ENCODE measurements at places on chromosomes 7 and 10.

GRCh38 chr10:24958721-24959381 lies 6.4 kb upstream of the PRTFDC1 start:
- no peak for DNase-seq

DNA sequence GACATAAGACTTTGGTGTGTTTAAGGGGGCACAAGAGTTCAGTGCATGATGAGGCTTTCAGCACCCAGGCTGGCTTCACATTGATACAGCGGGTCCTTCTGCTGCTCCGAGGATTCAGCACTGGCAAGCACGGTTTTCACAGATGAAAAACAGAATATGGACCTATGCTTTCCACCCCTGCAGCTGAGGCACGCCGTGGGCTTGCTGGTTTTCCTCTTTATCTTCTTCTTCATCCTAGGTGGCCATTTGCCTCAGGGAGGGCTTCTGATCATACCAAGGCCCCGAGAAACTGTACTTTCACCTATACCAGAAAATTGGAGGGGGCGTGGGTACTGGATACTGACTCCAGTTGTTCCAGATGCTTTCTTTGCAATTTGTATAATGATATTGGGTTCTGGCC lies 277.1 kb upstream of the ZNF32 start:
- no peak for DNase-seq

DNA sequence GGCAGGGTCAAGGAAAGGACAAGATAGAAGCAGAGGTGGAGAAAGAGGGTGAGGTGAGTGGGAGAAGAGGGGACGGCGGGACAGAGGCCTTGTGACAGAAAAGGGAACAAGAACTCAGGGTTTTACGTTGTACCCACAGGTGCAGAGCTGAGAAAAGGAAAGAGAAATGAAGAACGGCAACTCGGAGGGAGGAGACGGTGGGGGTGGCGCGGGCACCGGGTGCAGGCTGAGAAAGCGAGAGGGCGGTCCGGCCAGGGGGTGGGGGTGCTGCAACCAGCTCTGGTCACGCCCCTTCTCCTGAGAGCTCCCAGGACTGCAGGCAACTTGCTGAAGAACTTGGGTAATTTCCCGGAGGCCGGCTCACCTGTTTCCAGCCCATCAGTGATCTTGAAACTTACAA lies 65.3 kb downstream of the CARD11 start:
- peak; percentile 88 for DNase-seq

DNA sequence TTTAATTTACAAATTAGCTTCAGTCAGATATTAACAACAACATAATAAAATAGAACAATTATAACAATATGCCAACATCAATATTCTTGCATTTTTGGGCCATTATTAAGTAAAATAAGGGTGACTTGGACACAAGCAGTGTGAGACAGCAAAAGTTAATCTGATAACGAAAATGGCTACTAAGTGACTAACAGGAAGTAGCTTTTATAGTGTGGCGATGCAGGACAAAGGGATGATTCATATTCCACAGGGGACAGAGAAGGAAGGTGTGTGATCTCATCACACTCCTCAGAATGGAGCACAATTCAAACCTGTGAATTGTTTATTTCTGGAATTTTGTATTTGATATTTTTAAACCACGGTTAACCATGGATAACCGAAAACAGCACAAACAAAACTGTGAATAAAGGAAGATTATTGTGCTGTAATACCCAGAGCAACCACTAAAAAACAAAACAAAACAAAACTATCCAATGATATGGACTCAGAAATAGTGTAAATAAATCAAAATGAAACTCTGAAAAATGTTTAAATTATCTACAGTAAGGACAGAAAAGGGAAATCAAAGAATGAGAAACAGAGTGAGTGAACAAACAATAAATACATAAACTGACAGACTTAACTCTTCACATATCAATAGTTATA lies 66.9 kb upstream of the TFEC start:
- DNase-seq, result no peak

- peak; percentile 3 for DNase-seq
Measured at GRCh38 chr10:91162050-91162494, 58.4 kb upstream of the PCGF5 start.

DNA sequence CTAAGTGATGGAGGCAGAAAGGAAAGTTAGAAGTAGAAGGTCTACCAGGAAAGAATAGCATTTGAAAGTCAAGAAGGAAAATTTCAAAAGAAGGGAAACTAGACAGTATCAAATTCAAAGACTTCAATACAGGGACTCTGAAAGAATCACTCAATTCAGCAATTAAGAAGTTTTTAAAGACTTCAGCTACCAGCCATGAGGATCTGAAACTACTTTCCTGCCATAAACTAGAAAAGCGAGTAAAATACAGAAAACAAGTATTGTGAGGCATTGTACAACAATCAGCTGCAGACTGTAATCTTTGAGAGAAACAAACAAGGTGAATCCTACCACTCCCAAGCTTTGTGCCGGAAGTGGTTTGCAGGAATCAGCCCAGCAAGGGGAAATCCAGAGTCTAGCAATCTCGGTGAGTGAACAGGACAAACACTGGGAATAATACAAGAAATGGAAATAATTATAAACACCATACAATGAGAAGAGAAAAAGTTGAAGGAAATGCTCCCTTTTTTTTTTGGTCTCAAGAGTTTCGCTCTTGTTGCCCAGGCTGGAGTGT lies 62.4 kb downstream of the ARHGAP12 start:
- DNase-seq, result no peak

- DNase-seq, result no peak
Measured at GRCh38 chr10:103620891-103621782, 127.6 kb downstream of the NEURL1 start.

DNA sequence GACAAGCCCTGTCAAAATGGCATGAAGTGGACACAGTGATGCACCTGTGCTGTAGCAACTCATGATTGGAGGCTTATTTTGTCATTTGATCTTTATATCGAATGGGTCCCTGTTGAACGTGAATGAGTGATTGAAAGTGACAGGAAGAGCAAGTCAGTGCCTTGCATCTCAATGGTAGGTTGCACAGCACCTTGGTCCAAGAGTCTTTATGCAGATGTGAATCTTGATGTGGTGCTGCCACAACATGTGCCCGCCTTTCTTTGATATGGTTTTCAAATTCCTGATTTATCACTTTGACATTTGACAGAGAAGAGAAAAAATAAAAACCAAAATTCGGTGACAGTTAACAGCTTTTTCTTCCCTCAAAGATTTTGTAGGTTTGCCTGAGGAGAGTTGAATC lies 1182.4 kb downstream of the DNAJB9 start:
- DNase-seq, result no peak

GRCh38 chr10:131838966-131839742 lies 61.7 kb upstream of the PPP2R2D start:
- DNase-seq, result no peak

DNA sequence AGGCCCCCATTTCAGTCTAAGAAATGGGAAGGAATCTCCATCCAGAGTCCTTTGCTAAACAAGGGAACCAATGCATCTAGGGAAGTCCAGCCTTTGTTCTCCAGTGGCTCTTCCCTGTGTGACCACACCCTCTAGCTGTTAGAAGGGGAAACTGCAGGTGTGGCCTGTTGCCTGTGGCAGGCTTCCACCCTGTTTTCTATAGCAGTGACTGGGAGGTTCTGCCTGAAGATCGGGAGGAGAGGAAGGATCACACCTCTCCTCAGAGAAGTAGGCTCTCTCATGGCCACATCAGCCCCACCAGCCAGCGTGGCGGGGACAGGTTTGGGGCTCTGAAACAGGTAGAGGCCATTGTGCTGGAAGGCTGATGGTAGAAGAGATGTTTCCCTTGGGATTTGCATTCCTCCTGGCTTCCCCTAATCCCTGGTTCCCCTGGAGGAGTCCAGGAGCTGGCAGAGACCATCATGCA lies 47.7 kb upstream of the TRIM8 start:
- no peak for DNase-seq

GRCh38 chr10:130222381-130222780 lies 86.2 kb downstream of the GLRX3 start:
- DNase-seq, result no peak

DNA sequence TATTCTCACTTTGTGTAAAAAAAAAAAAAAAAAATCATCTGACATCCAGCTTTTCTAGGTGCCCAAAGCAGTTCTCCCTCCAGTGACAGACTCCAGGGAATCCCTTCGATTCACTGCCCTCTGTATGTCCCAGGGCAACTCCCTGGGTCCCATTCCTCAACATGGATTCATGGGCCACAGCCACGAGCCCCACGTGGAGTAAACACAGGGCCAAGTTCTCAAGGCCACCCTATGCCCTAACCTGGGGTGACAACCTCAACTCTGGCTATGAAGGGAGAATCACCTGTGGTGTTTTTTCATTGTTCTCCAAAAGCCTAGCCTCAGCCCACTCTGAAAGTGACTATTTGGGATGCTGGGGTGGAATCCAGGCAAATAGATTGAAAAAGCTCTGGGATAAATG lies 3.4 kb downstream of the BNIP3 start:
- no peak for DNase-seq

GRCh38 chr10:127308031-127308430 lies 111.6 kb upstream of the INSYN2A start:
- DNase-seq, result no peak

DNA sequence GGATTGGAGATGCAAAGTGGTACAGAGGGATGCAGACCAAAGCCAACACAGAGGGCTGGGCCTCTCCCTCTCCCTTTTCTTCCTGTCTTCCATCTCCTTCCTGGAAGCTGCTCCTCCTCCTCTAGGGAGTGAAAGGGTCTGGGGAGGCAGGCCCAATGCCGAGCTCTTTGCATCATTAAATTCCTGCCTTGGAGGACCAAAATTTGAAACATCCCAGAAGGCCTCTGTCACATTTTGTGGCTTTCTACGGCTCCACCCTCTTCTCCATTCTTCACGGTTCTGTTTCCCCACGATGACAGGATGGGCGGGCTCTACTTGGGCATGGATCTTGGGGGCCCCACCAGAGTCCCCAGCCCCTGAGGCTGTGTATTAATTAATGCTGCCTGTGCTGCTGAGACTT lies 76.4 kb downstream of the NEURL1 start:
- DNase-seq, result no peak

DNA sequence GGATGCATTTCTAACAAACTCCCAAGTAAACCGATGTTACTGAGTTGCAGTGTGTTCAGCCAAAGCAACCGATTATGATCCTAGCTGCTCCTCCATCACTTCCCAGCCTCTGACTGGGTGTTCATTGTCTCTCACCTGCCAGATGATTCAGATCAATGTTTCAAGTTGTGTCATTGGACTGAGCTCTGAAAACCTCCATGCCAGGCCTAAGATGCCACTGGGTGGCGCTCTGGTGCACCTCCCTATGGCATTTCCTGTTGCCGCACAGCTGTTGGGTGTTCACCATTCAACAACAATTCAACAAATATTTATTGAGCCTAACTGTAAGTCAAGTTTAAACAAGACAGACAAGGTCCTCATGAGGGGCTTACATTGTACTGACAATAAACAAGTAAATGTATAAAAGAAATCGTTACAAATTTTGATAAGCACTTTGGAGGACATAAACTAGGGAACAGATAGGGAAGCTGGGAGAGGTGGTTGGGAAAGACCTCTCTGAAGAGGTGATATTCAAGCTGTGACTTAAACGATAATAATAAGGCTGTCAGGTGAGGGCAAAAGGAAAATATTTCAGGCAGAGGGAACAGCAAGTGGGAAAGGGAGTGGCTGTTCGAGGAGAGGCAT lies 22.8 kb downstream of the RGR start:
- peak; percentile 73 for DNase-seq

GRCh38 chr7:23196306-23196705 lies 14.5 kb downstream of the NUP42 start:
- no peak for DNase-seq

- DNase-seq, result no peak
Measured at GRCh38 chr10:110149259-110149658, 58.1 kb upstream of the MXI1 start.

DNA sequence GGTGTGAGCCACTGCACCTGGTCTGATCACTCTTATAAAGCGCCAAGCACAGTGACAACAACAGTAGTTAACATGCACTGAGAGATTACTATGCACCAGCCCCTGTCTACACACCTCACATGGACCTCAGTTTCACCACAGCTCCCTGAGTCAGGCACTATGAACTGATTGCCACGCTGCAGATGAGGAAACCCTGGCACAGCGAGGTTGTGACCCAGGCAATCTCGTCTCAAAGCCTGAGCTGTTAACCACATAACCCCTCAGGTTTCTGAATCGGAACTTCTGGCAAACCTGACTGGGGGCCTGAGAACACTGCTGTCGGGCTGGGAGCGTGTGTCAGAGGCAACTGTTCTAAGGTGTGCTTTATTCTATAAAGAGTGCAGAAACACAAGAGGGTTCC lies 150.8 kb downstream of the RNF216 start:
- DNase-seq, result peak; percentile 32

- no peak for DNase-seq
Measured at GRCh38 chr10:15795036-15795792, 65.1 kb downstream of the MINDY3 start.

DNA sequence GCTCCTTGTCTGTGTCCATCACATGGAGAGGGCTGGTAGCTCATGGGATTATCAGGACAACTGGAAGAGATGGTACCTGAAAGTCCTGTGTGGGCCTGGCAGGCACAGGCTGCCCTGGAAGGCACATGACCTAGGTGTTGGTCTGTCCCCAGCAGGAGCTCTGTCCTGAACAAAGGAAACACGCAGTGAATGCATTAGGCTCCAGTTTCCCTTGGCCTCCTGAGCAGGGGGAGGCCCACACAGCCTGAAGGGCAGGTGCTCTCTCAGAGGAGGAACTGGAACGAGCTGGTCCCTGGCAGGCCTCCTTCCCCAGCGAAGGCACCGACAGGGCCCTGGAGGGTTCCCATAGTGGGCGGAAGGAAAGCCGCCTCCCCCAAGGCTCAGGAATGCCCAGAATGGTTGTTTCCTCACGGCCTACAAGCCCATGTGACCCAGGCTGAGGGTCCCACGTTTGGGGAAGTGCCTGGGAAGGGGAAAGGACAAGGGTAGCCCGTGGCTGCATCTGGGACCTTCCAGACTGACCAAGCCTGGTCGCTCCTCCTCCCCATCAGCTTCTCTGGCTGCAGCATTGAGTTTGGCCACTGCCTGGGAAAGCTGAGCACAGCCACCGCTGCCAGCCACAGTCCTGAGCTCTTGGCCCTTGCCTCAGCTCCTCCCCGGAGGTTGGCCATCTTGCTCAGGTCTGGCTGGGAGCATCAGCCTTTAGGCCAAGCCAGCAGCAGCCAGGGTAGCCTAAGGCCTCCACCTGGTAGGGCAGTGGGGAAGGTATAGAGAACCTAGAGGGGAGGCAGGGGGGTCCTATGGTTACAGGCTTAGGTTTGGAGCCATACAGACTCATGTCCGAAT lies 21.8 kb downstream of the CXCL12 start:
- no peak for DNase-seq

GRCh38 chr10:61642676-61643075 lies 20.1 kb upstream of the CABCOCO1 start:
- DNase-seq, result no peak

DNA sequence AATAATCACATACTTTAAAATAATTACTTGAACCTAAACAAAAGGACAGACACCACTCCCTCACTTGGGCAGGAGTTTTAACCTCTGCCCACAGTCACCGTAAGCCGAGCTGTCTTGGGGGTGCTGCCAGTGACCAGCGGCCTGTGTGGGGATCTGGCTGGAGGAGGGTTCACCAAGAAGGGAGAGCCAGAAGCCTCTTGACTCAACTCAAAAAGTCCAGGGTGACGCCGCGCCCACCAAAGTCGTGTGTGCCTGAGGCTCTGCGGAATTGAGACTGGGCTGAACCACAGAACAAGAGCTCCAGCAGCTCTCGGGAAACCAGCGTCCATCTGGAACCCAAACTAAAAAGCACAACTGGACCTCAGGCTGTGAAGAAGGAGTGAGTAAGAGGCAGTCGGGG lies 35.8 kb downstream of the ZFAND2A start:
- no peak for DNase-seq

GRCh38 chr7:26417911-26418413 lies 126.3 kb downstream of the SNX10 start:
- no peak for DNase-seq

- no peak for DNase-seq
Measured at GRCh38 chr10:14731875-14732512, 42.7 kb downstream of the FAM107B start.

GRCh38 chr10:76150139-76150875 lies 718.9 kb downstream of the LRMDA start:
- no peak for DNase-seq
